Dermis blood vessel endothelial cell (primary cell): ENCODE measurements at places on chromosomes 3 and 15. TPM values are rescaled to one million over a fixed set of nuclear protein-coding genes. Genes with fewer than 3 reads are reported as not detected.

IL5RA gene
- not detected in 2 replicates for total RNA-seq

PLD1 gene
- 66.2 and 88.7 TPM in 2 replicates for total RNA-seq

DUOX1 gene
- total RNA-seq, result not detected in 2 replicates

GOLGA8A gene
- total RNA-seq, result 8.0 and 8.8 TPM in 2 replicates

GABRA5 gene
- total RNA-seq, result not detected in 2 replicates

ZIC4 gene
- total RNA-seq, result not detected in 2 replicates

MINDY4B gene
- not detected in 2 replicates for total RNA-seq

IQCH gene
- total RNA-seq, result 1.4 and 1.7 TPM in 2 replicates

LRRC34 gene
- 0.34 and 1.9 TPM in 2 replicates for total RNA-seq

RFTN1 gene
- total RNA-seq, result 47.3 and 47.8 TPM in 2 replicates

UBA3 gene
- total RNA-seq, result 67.5 and 74.2 TPM in 2 replicates

LRRC31 gene
- not detected in 2 replicates for total RNA-seq

CKMT1B gene
- not detected in 2 replicates for total RNA-seq

PDCD10 gene
- 82.9 and 116 TPM in 2 replicates for total RNA-seq

SNRPA1 gene
- 13.3 and 22.9 TPM in 2 replicates for total RNA-seq

KPNA4 gene
- total RNA-seq, result 23.5 and 35.5 TPM in 2 replicates

SLC24A5 gene
- total RNA-seq, result not detected in 2 replicates

CFAP100 gene
- total RNA-seq, result not detected in 2 replicates

PPP4R2 gene
- 73.9 and 91.4 TPM in 2 replicates for total RNA-seq

CCDC54 gene
- not detected in 2 replicates for total RNA-seq

FAM3D gene
- 0.51 TPM in 1 of 2 replicates, not detected in the other for total RNA-seq

CD200 gene
- total RNA-seq, result 3.4 and 3.7 TPM in 2 replicates

STRC gene
- 0.33 TPM in 1 of 2 replicates, not detected in the other for total RNA-seq

GRK7 gene
- total RNA-seq, result not detected in 2 replicates

C3orf22 gene
- total RNA-seq, result not detected in 2 replicates

IL17RE gene
- total RNA-seq, result 0.14 and 0.17 TPM in 2 replicates

DCUN1D1 gene
- total RNA-seq, result 34.0 and 37.0 TPM in 2 replicates

GOLGA8H gene
- 1.0 and 1.2 TPM in 2 replicates for total RNA-seq

ANKRD63 gene
- total RNA-seq, result not detected in 2 replicates

CCNB2 gene
- 13.6 and 61.3 TPM in 2 replicates for total RNA-seq

PLAAT1 gene
- total RNA-seq, result 0.47 TPM in 1 of 2 replicates, not detected in the other

ADAMTS17 gene
- 0.17 and 0.33 TPM in 2 replicates for total RNA-seq

RETNLB gene
- total RNA-seq, result not detected in 2 replicates

ITGB5 gene
- total RNA-seq, result 86.6 and 107 TPM in 2 replicates

ZNF148 gene
- 33.7 and 38.0 TPM in 2 replicates for total RNA-seq

DNAH1 gene
- 3.3 and 5.6 TPM in 2 replicates for total RNA-seq

NANOGP8 gene
- not detected in 2 replicates for total RNA-seq

CCNL1 gene
- 87.8 and 195 TPM in 2 replicates for total RNA-seq

TP63 gene
- not detected in 2 replicates for total RNA-seq

GABRB3 gene
- total RNA-seq, result 0.28 and 0.34 TPM in 2 replicates

MYL3 gene
- 0.14 TPM in 1 of 2 replicates, not detected in the other for total RNA-seq

SAMD7 gene
- total RNA-seq, result not detected in 2 replicates

ISL2 gene
- 0.56 and 1.2 TPM in 2 replicates for total RNA-seq

CGNL1 gene
- total RNA-seq, result 16.3 and 21.1 TPM in 2 replicates

TF gene
- total RNA-seq, result under 0.01 and 0.85 TPM in 2 replicates

ASB14 gene
- total RNA-seq, result not detected in 2 replicates

PIERCE2 gene
- 0.79 and 0.85 TPM in 2 replicates for total RNA-seq

ACOX2 gene
- total RNA-seq, result 0.70 and 1.5 TPM in 2 replicates

CLDN16 gene
- total RNA-seq, result 0.09 and 0.34 TPM in 2 replicates

SLC6A20 gene
- total RNA-seq, result not detected in 2 replicates

ATP13A5 gene
- total RNA-seq, result not detected in 2 replicates
